ENCODE measurements at places on chromosomes 5 and 9. TPM values are rescaled to one million over a fixed set of nuclear protein-coding genes. Genes with fewer than 3 reads are reported as not detected.
A peak's percentile ranks its signal among the peaks of the same experiment; 100 is the strongest.

- no peak overlapping the region for H3K27ac ChIP-seq
- no peaks in the 10 kb centered on the region for H3K4me1 ChIP-seq
- no peak for DNase-seq
- no peaks in the 10 kb centered on the region for H3K36me3 ChIP-seq
- no peaks in the 10 kb centered on the region for H3K27me3 ChIP-seq
Observed at GRCh38 chr5:173721601-173722232, 105.3 kb upstream of the BOD1 start.

The PALM2AKAP2 gene
- 84.2 TPM for total RNA-seq

DNA sequence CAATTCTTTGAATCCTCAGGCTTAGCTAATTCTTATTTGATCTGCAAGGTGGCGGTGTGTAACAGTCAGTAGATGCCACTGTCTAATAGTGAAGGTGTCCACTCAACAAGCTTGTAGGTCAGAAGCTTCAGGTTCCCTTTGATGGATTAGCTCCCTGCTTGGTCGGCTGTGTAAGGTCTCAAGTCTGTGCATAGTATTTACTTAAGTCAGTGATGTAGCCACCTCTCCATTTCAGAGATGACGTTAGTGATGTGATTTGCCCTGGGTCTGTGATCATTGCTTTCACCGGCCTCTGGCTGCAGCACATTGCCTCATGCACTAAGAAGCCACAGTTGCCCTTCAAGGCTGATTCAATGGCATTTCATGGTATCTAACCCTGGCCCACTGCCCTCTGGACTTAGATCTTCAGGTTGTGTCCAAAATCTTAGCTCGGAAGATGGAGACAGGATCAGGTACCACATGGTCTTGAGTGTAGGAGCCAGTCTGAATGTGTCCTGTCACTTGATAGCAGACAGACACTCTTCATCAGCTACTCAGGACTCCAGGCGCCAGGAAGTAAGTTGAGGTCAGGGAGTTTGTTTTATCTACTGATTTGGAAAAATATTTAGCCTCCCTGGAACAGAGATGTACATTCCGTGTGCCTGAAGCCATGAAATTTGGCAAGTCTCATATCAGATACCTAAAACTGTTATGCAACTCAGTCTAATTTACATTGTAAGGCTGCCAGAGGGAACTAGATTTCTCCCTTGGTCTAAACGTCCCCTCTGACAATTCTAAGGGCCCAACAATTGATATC, 42.9 kb downstream of the SUB1 start:
- no peak for DNase-seq
- no peaks in the 10 kb centered on the region for H3K27me3 ChIP-seq
- no peak overlapping the region for H3K4me3 ChIP-seq
- H3K27ac ChIP-seq = peak overlapping the region; percentile 58

DNA sequence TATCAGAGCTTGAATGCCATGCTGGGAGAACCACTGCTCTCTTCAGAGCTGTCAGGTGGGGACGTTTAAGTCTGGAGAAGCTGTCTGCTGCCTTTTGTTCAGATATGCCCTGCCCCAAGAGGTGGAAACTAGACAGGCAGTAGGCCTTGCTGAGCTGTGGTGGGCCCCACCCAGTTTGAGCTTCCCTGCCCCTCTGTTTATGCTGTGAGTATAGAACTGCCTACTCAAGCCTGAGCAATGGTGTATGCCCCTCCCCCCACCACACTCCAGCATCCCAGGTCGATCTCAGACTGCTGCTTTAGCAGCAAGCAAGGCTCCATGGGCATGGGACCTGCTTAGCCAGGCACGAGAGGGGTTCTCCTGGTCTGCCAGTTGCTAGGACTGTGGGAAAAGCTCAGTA, 362.3 kb downstream of the FAM170A start:
- H3K36me3 ChIP-seq = no peaks in the 10 kb centered on the region
- no peak overlapping the region for H3K27ac ChIP-seq
- DNase-seq = no peak
- no peak overlapping the region for H3K4me3 ChIP-seq
- H3K4me1 ChIP-seq = no peaks in the 10 kb centered on the region

The TAS2R1 gene
- not detected for total RNA-seq
